ENCODE measurements at places on chromosomes 13 and 19.

DNA sequence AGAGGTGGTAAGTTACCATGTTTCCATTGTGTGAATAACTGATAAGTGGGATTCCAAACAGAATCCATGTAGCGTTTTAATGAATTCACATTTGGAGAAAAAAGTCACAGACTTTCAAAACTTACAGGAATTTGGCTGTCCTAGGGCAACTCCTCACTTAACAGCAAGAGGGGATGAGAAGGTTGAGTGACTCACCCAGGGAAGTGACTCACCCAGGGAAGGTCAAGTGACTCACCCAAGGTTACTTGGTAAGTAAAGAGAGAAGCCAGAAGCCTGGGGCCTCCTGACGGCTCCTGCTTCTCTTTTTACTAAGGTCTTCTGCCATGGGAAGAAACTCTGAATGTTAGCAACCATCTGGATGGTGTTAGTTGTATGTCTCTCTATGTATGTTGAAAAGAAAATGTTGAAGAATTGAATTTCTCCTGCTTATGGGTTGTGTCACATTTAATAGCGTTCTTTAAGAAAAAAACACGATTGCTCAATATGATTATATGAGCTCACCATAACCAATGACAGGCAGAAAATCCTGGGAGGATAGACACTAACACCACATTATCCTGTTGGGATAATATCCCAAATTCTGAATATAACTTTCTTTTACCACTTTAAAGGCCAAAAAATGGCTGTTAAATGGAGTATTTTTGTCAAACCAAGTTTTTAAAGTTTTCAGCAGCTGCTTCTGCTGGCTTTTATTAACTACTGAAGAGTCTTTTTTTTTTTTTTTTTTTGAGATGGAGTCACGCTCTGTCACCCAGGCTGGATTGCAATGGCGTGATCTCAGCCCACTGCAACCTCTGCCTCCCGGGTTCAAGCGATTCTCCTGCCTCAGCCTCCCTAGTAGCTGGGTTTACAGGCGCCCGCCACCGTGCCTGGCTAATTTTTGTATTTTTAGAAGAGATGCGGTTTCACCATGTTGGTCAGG is 195.6 kb downstream of the GGACT start:
- DNase-seq: no peak

DNA sequence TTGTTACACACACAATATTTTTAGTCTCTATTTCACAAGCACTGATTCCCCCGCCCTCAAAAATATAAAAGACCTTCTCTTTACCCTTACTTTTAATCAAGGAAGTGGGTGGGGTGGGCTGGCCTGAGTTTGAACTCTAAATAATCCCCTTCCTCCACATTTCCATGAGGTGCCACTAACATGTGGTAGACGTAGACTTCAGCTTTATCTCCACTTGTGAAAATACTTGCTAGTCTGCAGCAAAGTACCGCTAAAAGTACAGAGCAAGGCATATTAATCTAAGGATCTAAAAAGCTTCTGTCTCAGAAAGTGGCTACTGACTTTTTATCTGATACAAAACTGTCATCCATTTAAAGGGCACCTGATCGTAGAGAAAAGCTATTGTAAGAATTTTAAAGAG is 739.6 kb upstream of the SLC10A2 start:
- no peak for DNase-seq

DNA sequence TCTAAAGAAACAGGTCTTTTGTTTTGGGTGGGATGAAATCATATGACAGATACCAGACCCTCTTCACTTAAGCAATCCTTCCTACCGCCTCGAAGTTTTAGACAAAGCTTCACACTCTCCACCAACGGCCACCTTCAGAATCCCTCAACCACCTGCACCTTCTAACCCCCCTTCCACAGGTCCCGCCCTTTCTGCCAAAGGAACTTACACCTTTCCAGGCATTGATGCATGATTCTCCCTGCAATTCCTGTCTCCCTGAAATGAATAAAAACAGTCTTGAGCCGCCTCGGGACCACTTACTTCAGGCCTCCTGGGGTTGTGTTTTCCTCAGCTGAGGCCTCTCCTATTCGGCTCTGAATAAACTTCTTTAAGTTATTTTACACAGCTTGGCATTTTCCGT is 859 bp downstream of the ZNF433 start:
- DNase-seq: no peak

DNA sequence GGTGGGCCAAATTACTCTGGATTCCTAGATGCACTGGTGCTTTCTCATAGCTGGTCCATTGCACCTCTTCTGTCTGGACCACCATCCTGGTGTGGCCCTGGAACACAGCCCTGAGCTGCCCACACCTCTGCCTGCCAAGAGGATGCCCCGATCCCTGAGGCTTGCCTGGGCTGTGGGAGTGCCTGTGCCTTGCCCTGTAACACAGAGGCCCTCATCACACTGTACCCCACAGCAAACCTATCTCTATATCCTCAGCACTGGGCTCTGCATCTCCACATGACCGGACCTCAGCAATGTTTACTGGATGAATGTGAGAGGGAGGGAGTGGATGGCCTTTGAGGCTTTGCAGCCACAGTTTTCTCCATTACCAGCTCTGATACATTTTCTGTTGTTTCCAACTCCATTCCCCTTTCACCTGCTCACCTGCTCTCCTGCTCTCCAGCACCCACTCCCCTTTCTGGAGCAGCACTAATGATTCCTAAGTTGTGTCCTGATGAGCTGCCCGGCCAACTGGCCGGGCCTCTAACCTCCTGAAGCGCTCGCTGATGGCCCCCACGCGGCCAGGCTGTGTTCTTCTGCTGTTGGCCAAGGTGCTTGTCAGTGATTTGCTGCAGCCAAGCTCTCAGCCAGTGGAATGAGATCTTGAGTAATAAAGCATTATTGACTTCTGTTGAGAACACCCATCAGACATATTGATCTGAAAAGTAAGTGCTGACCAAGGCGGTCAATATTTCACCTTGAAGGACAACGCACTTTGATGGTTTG is 232.6 kb downstream of the TEX29 start:
- DNase-seq: no peak

GRCh38 chr19:18865973-18866799 is 29.8 kb downstream of the CERS1 start:
- DNase-seq: no peak

GRCh38 chr19:49145573-49146407 is 9.4 kb downstream of the HRC start:
- peak; percentile 86 for DNase-seq

DNA sequence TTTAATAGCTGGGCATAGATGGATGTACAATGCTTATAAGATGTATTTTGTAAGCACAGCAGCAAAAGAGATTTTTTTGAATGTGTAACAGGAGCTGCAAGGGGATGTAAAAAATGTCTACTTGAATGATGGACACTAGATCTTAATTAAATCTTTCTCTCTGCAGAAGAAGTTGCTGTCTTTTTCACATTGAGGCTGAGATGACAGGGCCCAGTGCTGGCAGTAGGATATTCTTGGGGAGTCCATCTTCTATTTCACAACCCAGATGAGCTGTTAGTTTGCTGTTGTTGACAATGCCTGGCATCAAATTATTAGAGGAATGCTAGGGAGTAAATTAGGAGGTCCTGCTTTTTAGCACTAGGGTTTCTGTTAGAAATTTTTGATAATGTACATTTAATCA is 698.7 kb downstream of the SLITRK5 start:
- no peak for DNase-seq

DNA sequence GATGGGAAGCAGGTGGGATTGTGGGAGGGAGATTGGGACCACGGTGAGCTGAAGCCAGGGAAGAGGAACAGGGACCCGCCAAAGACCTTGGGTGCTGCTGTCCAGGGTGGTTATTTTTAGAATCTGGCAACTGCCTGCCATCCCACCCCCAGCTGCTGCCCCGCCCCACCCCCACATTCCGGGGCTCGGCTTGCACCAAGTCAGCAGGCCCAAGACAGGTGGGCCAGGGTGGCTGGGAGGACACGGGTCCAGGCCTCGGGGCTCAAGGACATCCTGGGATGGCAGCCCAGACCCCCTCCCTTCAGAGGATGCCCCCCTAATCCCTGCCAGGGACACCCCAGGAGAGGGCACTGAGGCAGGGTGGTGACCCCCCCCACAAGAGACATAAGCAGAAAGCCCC is 827 bp downstream of the CKM start:
- DNase-seq: no peak

- no peak for DNase-seq
These were observed 233.7 kb downstream of the COG6 start for GRCh38 chr13:39888865-39889810.

DNA sequence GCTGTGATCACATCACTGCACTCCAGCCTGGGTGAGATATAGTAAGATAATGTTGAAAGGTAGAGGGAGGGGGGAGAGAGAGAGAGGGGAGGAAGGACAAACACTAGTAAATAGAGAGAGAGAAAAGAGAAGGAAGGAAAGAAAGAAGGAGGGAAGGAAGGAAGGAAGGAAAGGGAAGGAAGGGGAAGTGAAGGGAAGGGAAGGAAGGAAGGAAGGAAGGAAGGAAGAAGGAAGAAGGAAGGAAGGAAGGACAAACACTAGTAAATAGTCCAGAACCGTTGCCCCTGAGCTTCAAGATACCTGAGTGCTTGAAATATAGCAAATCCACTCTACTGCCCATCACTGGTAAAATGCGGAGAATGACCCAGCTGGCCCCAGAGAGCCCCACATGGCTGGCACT is 156.5 kb upstream of the ZNF507 start:
- no peak for DNase-seq

DNA sequence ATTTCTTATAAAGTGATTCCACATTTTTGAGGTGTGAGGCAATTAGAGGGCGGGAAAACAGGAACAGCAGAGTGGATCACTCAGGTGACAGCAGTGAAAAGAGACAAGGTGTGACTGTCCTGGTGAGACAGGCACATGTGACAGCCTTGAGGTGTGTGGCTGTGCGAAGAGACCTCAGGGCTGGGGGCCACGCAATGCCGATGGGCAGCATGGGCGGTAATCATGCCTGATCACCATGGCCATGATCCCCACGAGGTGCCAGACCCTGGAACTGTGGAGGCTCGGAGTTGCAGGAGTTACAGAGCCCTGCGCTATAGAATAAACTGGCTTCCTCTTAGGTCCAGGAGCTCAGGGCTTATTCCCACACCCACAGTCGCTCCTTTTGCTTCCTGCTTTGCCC is 2.0 kb downstream of the SPACA6 start:
- no peak for DNase-seq

- DNase-seq: no peak
These were observed 165.2 kb downstream of the GGACT start for GRCh38 chr13:100423375-100423774.

DNA sequence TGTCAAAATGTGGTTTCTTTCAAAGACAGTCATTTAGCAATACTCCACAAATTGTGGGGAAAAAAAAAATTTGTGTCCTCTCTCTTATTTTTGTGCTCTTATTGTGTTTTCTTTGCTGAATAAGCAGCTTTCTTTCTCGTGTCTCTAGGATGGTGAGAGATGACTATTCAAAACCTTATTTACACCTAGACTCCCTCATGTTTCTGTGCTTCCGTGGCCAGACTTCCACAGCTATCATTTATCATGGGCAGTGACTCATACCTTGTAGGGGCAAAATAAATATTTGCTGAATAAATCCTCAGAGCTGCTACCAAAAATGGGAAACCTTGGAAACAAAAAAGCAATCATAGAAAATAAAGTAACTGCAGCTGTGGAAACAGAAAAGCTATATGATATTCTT is 204.9 kb upstream of the MIR17HG start:
- DNase-seq: no peak

DNA sequence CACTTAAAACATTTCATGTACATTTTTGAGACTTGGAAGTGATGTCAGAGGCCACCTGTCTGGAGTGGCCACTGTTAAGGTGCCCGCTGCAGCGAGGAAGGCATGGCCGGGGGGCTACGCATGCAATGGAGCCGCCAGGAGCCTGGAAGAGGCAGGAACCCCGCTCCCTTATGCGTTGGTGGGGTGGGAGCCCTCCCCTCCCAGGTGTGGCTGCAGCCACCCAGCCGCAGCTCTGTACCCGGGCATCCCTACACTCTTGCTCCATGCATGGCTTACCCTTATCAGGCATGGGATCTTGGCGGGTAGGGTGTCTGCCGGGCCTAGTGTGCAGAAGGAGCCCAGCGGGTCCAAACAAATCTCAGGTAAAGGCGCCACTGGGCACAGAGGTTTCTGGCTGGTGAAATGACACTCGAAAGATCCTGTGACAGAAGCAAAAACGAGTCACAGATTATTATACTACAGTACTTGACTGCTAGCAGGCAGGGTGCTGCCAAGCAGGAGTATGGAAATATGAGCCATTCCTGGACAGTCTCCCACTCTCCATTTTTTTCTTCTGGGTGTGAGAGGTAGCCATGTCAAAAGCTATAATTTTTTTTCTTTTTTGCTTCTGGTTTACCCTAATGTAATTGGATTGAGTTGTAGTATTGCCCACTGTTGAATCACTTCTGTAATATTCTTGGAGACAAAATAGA is 1606.3 kb upstream of the MIR17HG start:
- no peak for DNase-seq

GRCh38 chr13:36323408-36323807 is 22.8 kb downstream of the SPART start:
- DNase-seq: no peak

GRCh38 chr13:51370116-51370515 is 30.6 kb downstream of the SERPINE3 start:
- DNase-seq: no peak

DNA sequence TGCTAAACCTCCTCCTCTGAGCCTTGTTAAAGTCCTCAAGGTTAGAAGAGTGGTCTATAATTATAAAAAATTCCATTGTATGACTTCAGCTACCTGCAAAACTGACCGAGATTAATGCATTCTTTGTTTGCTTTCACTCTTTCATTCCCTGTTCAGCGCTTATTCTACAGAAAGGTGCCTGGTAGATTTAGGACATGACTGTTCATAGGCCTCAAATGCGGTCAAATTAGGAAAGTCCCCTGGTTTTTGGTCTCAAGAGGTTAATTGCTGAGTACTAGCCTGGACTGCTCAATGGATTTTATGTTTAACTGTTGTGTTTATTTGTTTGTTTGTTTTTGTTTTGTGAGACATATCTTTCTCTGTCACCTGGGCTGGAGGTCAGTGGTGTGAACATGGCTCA is 35.4 kb downstream of the KL start:
- no peak for DNase-seq

DNA sequence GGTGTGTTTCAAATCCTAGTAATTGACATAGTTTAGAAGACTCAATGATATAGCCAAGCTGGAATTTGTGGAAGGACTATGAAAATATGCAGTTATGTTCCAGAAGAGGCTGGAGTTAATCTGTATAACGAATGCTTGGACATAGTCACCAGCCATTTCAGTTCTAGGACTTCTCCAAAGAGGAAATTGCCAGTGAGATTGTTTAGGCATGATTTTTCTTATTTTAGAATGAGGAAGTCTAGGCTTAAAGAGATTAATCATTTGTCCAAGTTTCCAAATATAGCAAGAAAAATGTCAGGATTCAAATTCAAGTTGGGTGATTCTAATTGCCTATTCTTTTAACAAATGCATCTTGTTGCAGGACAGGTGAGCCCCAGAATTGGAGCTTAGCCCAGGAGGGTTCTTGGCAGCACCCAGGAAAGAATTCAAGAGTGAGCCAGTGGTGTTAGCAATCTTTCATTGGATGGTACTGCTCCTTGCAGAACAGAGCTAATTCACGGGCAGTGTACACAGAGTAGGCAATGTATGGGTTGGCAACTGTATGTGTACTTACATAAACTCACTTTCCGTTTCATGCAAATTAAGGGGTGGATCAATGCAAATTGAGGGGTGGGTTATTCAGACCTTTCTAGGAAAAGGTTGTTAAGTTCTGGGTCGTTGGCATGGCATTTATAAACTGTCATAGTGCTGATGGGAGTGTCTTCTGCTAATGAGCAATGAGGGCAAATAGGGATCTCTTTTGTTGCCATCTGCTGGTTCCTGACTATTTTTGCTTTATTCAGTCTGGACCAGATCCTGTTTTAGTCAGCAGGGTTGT is 763.1 kb upstream of the SLITRK1 start:
- DNase-seq: no peak

Measured in NCI-H1694 (cell line).